ENCODE measurements at places on chromosomes 16 and 17. TPM values are rescaled to one million over a fixed set of nuclear protein-coding genes. Genes with fewer than 3 reads are reported as not detected.

SCARF1 gene
- 1.1 TPM for total RNA-seq

TMC6 gene
- 85.0 TPM for total RNA-seq

SLC6A4 gene
- total RNA-seq: not detected

CACNG3 gene
- not detected for total RNA-seq

HOXB6 gene
- total RNA-seq: 11.5 TPM

KRT24 gene
- total RNA-seq: not detected

MYO15A gene
- 1.3 TPM for total RNA-seq

RNF166 gene
- total RNA-seq: 31.3 TPM

FAM20A gene
- total RNA-seq: 0.86 TPM

- DNase-seq: no peak
Measured at GRCh38 chr17:54771409-54771915, 129.2 kb upstream of the TOM1L1 start.

DNA sequence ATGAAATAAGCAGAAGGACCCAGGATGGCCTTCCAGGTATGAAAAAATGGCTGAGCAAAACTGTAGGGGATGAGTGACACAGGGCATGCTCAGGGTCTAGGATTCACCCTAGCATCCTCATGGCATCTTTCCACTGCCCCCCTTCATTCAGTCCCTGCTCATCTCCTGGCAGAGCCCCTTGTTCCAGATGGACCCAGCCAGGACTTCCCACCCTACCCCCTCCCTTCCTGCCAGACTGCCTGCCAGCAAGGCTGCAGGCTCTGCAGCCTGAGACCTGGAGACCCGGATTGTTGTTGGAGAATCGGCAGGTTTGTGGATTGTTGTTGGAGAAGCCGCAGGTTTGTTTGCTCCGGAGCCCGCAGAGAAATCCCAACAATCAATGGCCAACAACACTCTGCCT, 6.6 kb downstream of the SEZ6 start:
- no peak for DNase-seq

DNA sequence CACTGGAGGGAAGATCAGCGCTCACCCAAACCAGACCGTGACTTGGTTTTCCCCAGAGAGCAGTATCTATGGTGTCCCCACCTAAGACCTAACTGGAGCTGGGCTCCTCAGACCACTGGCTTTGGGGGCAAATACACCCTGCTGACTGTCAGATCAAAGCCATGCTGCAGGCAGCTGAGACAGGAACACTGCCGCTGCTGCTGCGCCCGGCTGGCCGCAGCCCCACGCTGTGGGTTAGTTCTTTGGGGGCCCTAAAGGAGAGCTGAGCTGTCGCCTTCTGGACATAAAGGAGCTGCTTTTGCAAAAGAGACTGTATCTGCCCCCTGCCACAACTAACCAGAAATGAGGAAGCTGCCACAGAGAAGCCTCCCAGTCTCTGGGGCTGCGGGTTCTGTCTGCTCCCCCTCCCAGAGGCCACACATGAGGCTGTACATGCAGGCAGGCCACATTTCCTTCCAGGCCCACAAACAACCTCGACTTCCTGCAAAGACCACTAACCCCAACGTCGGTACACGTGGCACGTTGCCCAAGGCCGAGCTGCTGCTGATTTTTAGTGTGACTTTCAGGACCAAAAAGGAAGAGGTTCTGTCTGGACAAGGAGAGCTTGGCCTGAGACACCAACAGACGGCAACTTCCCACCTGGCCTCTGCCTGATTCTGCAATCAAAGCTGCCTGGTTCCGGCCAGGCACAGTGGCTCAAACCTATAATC, 18.2 kb upstream of the ABR start:
- DNase-seq: no peak

GRCh38 chr17:64728041-64728695, 66.1 kb upstream of the SMURF2 start:
- no peak for DNase-seq

DNA sequence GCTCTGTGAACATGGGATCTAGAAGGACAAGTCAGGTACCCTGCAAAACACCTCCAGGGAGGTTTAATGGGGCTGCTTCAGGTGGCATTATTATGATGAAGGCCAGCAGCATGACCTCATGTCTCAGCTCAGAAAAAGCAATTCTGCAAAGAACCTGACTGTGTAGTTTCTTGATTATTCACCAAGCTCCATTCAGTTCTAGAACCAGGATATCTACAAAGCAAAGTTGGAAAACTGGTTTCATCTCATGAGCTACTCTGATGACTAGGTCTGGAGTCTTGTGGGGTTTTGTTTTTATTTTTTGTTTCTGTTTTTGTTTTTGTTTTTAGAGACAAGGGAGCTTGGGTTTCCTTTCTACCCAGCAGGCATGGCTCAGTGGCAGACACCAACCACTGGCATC, 19.0 kb upstream of the LRRC37A3 start:
- DNase-seq: no peak

GRCh38 chr17:929586-929985, 50.0 kb downstream of the NXN start:
- DNase-seq: no peak

DNA sequence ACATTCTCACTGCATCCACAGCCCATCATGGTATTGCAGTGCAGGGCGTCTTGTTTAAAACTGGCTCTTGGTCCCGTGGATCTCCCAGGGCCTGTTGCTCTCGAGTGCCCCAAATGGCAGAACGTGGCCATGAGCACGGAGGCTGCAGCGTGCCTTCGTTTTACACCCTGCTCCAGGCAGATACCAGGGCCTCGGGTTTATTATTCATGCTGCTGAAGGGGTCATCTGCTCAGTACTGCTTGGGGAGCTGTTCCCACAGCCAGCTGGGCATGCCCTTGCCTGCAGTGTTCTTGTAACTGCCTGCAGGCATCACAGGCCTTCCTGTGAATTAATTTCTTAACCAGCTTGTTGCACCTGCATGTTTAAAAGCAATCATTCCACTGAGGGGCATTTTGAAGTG, 129.7 kb upstream of the CHMP6 start:
- peak; percentile 30 for DNase-seq

GRCh38 chr17:17872547-17873345, 36.0 kb upstream of the SREBF1 start:
- no peak for DNase-seq

DNA sequence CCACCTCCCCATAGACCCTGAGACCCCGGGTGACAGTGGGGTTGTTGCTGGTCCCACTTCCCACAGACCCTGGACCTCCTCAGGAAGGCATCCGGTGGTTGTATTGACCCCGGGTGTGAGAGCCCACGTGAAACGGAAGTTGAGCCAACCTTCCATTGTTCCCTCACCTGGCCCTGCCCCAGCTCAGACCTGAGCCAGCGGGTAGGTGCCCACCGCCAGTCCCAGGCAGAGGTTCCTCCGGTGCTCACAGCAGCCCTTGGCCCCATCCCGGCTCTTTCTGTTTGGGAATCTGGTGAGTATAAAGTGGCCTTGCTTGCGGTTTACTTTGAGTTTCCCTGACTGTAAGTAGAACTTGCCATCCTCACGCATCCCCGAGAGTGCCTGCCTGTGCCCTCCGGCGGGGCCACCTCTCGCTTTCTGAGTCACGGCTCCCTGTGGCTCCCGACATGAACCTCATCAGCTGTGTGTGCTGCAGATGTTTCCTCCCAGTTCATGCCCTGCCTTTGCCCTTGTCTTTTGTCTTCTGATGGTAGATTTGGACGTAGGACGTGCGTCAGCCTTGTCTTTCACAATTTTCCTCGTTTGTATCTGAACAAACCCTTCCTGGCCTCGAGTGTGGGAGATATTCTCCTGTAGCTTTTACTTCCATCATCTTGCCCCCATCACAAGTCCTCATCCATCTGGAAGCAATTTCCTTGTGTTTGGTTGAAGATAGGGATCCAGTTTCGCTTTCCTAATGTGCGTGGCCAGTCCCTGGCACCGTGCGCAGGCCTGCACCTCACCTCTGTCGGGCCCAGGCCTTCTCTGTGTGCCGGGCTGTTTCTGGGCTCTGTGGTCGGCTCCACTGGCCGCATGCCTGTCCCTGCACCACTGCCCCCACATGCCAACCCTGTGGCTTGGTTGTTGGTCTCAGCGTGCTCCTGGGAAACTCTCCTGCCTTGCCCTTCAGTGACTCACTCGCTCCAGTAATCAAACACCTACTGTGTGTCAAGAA, 76.0 kb downstream of the METRNL start:
- DNase-seq: no peak

DNA sequence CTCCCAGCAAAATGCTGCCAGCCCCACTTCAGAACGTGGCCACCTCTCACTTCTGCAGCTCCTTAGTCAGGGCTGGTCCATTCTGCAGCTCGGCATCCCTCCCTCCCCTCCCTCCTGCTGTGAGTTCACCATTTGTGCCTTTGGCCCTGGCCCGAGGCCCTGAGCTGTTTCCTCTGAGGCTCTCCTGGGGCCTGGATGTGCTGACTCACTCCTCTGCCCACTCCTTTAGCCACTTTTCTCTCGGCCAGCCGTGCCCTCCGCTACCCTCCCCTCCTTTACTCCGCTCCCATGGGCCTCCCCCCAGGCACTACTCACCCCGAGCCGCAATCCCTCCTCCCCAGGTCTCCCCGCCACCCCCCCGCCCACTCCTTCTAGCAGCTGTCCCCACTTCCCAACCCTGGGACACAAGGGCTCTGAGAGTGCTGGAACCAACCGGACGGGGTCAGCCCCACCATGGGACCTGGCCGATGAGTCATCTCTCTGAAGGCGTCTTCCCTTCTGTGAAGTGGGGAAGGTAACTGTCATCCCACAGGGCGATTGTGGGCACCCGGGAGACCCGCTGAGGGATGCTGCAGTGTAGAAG, 11.5 kb downstream of the KCNG4 start:
- DNase-seq: no peak

DNA sequence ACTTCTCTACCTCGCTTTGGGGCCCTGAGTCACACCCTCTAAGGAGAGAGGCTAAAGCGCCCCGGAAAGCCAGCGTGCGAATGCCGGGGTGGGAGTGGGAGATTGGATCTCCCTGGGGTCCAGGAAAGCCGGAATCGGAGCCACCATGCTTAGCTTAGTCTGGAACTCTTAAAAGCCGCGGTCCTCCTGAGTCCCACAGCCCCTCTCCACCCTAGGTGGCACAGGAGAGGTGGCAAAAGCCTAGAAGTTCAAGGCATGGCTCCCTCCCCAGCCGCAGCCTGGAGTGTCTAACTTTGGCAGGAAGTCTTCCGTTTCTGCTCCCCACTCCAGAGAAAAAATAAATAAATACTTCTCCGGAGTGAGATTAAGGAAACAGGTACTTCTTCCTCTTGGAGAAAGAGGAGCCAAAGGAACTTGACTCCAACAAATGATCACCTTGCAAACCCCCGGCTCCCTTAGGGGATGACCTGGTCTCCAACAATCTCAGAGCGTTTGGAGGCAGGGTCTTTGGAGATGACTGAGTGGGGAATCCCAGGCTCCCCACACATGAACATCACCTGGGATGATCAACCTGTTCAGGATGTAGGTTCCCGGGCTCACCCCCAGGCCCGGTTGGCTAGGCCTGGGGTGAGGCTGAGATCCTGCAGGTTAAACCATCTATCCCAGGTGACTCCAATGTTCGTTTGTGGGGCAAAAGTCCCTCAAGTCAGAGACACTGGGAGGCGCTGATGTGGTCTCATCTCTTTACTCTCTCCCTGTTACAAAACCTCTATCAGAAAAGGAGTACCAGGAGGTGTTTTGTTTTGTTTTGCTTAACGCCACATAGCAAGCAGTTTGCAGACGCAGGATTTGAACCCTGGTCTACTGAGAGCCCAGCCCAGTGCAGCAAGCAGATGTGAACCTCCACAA, 2.9 kb downstream of the CIITA start:
- DNase-seq: no peak

DNA sequence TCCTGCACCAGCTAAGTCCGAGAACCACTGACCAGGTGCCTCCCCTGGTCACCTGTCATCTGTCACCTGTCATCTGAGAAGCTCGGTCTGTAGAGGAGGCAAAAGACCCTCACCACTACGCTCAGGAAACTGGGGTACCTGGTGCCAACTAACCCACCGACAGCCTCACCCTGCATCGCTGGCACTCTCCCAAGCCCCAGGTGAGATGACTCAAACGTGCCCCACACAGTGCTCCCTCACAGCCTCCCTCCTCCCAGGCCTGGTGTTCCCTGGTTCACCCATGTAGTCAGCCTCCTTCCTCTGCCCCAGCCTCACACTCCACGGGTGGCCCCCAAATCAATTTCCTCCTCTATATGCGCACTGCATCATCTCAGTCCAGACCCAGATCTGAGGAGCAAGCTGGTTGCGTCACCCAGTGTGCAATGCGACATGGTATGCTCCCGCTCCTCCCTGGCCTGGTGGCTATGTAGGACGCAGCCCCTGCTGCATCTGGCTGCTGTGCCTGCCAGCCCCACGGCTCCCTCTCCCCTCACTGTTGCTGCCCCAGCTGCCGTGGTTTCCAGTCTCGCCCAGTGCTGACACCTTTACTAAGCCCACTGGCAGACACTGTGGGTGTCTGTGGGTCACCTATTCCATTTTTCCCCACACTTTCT, 68.3 kb downstream of the GTF3C1 start:
- DNase-seq: no peak

DNA sequence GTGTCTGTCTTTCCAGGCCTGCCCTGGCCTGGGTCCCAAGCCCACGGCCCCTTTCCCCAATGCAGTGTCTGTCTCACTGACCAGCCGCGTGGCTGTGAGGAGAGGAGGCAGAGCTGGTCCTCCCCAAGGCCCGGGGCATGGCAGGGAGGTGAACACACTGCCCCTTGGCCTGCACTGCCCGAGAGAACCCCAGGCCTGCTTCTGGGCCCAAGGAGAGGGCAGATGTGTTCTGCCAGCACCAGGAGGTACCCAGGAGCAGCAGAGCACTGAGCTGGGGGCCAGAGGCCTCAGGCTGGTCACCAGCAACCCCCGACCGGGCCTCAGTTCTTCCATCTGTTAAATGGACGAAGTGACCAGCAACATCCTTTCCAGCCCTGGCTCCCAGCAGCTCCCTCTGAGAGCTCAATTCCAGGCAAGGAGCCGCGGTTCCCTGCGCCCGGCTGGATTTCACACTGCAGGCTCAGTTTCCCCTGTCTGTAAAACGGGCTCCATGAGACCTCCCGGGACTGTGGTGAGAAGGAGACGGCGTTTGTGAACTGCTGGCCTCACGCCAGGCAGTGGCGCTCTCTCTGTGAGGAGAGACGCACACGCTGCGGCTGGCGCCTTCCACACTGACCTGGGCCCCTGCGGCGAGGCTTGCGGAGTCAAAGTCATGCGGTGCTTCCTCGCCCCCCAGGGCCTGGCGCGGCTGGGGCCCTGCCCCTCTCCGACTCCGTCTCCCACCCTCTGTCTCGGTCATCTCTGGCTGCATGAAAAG, 8.1 kb upstream of the ZFPM1 start:
- DNase-seq: no peak

- no peak for DNase-seq
Measured at GRCh38 chr16:53219795-53220454, 165.1 kb downstream of the CHD9 start.

DNA sequence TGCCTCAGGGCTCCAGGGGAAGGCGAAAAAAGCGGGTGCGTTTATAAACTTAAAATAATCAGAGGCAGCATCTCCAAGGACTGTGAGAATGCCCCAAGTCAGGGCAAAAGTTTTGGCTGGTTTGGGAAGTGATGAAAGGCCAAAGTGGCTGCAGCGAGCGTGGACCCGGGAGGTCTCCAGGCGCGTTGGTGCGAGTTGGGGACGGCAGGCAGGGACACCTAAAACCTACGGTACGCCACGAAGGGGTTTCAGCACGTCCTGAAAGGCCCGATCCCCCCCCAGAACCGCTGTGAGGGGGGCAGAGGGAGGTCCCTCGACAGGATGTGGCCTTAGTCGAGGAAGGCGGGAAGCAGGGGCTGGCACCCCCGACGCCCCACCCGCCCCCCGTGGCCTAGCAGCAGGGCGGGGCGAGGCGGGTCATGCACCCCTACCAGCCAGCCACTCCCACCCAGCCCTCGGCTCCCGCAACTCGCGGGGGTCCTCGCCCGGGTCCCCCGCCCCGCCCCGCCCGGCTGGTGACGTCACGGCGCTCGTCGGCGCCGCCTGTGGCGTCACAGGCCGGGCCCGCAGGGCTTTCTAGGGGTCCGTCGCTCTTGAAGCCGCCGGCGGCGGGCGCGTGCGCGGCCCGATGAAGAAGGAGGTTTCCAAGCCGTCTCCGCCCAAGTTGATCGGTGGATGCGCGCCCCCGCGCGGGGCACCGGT, at the start of gene MYCBPAP:
MYCBPAP (plus strand) TSS at position 569 of the 702 bp plus-strand sequence. CDS start 236 bp downstream, outside the sequence.
- DNase-seq: peak; percentile 70
